ENCODE measurements at places on chromosomes 3 and 15.

DNA sequence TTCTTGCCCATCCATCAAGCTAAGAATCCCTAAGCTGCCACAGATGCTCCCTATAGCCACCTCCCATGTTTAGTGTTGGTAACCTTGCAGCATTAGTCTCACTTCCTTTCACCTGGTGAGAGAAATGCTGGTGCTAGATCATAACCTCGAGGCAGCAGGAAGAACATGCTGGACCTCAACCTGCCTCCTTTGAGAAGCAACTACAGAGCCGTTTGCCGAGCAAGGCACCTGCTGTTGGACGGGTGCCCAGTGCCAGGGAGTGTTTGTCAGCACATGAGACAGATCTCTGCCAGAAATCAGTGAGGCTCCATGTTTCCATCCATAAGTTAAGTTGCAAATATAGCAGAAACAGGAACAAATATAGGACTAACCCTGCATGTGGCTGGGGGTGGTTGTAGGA lies 955.7 kb downstream of the TUSC7 start:
- no peak for DNase-seq

DNA sequence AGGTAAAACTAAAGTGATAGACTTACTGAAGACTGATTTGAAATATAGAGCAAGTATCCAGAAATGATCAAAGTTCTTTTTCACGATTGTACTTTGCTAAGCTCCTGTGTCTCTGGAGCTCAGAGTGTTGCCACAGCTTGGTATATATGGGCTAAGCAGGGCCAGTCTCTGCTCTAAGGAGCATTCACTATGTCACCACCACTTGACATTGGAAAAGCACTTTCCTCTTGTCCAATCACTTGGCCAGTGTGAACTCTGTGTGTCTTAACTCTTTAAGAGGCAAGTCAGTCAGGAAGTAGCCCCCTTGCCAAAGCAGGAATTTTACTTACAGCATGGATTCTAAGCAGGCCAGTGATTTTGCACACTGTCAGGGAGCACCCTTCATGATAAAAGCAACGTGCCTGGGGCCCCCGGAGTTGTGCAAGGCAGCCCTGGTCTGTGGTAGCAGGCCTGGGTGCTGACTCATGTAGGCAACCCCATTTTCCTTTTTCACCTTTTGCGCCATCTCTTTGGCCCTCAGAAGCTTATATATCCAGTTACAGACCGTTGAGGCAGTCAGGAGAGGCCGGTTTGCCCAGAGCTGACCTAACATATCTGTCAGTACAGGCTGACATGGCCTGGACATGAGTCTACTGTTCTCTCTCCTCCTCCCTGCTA lies 73.0 kb downstream of the HCN4 start:
- no peak for DNase-seq

GRCh38 chr15:42593143-42593542 lies 17.7 kb downstream of the STARD9 start:
- peak; percentile 56 for DNase-seq

DNA sequence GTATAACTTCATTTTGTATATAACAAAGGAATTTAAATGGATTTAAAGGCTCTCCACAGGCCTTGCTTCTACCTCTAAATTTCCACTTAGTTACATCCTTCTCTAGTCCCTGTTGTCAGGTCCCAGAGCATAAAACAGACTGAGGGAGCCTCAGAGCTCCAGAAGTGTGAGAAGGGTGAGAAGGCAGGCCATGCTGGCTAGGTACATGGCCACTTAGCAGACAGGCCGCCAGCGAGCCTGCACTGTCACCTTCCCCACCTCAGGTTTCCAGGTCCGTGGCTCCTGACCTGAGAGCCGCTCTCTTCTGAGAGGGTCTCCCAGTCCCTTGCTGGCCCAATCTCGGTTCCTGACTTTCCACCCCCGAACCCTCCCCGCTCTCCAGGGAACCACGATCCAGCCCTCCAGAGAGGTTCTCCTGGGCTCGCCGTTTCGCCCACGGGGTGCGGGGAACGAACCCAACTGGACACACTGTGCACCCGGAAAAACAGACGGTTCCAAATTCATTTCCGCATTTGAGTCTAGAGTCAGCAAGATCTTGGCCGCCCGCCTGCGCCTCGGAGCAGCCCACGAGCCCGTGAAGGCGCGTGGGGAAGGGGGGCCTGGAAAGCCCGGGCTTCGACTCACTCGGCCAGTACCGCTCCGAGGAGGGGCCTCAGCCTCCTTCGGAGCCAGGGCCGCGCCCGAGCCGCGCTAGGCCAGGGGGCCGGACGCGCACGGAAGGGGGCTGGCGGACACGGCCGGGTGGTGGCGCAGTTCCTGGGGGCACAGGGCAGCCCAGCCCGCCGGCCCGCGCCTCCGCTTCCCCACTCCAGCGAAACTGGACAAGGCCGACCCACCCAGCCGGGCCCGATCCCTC lies 16.7 kb upstream of the SOX2 start:
- DNase-seq = no peak

DNA sequence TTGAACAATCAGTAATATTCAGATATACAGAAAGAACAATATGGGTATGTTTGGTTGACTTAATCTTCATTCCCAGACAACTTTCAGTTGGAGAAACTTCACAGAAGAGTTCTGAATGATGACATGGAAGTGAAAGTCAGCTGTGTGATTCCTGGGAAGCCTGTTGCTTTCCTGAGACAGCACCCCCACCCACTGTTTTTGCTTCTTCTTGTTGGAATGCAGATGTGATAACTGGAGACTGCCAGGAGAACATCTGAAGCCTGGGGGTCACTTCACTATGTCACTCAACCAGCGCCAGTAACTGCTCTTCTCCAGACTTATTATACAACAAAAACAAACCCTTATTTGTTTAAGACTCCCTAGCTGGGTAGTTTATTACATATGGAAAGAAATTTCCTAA lies 599.4 kb downstream of the ZIC1 start:
- no peak for DNase-seq

GRCh38 chr3:88369337-88369736 lies 219.6 kb downstream of the C3orf38 start:
- no peak for DNase-seq

GRCh38 chr15:72306211-72306785 lies 13.7 kb downstream of the CELF6 start:
- DNase-seq = no peak

- no peak for DNase-seq
Measured at GRCh38 chr3:69435274-69436265, 49.7 kb upstream of the FRMD4B start.

DNA sequence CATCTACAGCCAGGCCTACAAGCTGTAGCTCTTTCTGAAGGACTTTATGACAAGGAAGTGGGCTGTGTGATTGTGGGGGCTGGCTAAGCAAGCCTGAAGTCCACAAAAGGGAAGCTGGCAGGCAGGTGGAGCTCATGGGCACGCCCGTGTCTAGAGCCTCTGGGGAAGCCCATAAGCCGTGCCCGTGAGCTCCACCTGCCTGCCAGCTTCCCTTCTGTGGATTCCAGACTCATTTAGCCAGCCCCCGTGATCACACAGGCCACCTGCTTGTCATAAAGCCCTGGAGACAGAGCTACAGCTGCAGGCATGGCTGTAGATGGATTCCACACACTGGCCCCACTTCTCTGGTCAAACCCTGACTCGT lies 15.2 kb downstream of the EFCC1 start:
- DNase-seq = no peak

- DNase-seq = no peak
Measured at GRCh38 chr3:196599734-196600128, 31.3 kb downstream of the FBXO45 start.

- no peak for DNase-seq
Measured at GRCh38 chr3:146540236-146540635, 4.2 kb downstream of the PLSCR1 start.

DNA sequence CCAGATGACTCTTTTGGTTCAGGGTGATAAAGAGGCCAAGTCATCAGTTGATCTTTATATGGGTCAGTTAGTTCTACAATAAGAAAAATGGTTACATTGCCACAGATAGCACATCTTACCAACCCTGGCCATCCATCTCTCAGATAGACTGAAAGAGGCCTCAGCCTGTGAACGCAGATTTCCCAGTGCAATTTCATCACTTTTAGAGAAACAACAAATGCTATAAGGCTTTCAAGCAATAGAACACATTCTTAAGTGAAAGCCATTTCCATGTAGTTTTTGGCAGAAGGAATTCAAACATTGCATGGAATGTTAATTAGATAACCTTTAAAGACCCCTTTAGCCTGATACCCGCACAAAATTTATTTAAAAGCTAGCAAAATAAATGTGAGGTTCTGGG lies 200.6 kb upstream of the ZBTB20 start:
- DNase-seq = no peak

GRCh38 chr3:89221924-89222323 lies 114.5 kb downstream of the EPHA3 start:
- DNase-seq = no peak

GRCh38 chr3:124115279-124115678 lies 123.4 kb upstream of the ROPN1 start:
- DNase-seq = no peak

- no peak for DNase-seq
Measured at GRCh38 chr3:52057812-52058495, 1.6 kb upstream of the DUSP7 start.

GRCh38 chr3:16587047-16587680 lies 18.1 kb downstream of the DAZL start:
- DNase-seq = no peak

GRCh38 chr15:55434989-55435825 lies 26.9 kb downstream of the PIERCE2 start:
- peak; percentile 34 for DNase-seq

DNA sequence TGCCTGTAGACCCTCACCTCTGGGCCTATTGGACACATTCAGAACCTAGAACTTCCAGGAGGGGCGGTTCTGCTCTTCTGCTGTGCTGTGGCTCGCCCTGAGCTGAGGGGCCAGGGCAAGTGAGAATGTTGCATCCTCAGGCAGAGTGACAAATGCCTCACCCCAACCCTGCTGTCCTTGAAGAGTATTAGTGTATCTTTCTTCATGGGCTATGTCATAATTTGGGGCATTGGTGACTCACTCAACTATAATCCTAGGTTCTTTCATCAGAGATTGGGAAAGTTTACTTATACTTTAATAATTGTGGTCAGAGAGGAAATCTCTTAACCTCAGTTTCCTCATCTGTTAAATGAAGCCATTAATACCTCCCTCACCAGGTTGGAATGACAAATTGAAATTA lies 143.8 kb downstream of the SV2B start:
- no peak for DNase-seq

DNA sequence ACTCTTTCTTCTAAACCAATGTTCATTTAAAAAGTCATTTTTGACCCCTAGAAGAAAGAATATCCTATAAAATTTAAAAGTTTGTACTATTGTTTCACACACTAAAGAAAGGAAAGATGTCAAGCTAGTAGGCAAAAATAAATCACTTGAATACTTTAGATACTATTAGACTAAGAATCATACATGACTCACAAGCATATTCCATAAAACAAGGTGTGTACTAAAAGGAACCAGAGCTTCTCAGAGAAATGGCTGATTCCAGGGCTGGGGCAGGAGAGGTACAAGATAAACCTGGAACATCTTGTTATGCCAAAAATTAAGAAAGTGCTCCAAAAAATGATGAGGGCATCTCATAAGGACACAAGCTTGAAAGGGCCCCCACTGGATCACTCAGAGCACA lies 8.7 kb downstream of the DLG1 start:
- no peak for DNase-seq

GRCh38 chr3:195061756-195062655 lies 209.0 kb downstream of the XXYLT1 start:
- DNase-seq = no peak

- DNase-seq = no peak
Measured at GRCh38 chr3:161851941-161852566, 355.4 kb downstream of the OTOL1 start.

DNA sequence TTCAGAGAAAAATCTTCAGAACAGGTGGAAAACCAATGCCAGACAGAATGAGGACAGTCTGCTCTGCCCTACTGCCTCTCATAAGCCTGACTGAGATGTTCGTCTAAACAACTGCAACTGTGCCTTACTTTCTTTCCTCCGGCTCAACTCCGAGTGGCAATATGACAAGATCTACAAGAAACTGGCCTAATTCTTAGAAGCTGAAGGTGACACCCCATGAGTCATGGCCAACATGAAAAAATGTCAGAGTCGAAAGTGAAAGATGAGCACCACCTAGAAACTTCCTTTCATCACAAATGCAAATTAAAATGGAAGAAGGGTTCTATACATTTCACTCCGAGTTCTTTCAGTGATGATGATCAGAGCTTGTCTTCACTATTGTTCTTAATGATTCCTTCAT lies 12.9 kb downstream of the PCYT1A start:
- no peak for DNase-seq

DNA sequence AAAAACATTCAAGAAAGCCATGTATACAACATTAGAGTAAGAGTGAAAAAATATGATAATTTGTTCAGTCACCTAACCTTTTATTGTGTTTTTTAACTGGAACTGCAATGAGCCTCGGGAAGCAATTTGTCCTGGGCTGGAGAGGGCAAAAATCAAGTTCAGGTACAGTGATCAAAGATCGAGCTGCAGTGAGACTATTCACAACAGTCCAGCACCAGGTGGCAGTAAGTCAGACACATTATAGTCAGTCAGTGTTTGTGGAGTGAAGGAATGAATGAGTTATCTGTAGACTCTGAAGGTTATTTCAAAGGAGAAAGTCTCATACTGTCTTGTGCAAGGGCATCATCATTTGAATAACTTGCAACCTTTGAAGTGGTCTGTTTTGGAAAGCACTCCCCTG lies 116.6 kb downstream of the CHDH start:
- DNase-seq = no peak

GRCh38 chr15:29571792-29572431 lies 250.4 kb downstream of the TJP1 start:
- DNase-seq = peak; percentile 34

DNA sequence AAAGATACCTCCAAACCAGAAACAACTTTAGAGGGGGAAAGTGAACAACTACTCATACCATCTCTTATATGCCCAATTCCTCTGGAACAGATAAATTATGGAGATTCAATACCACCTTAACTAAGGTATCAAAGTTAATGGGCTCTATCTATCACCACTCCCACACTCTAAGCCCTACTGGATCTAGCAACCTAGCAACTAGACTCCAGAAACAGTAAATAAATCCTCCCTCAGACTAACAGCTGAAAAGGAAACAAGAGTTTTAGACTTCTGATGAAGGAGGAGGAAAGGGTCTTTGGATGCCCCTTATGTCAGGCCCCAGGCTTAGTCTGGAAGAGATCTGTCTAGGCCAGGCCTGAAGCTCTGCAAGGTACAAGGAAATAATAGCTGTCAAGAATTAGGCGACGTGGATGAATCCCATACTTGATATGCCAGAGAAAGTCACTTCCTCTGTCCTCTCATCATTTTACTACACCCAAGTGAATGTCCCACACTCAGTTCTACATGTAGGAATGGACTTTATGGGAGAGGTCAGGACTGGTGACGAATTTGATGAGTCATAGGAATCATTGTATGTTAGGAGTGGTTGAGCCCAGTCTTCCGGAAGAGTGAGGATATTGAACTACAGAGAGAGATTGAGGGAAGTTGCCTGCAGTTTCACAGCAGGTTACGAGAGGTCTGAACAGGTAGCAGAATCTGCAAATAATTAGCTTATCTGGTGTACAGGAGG lies 113.8 kb downstream of the AKAP13 start:
- peak; percentile 80 for DNase-seq

Data from SJSA1 (cell line).